CD8-positive, alpha-beta memory T cell (primary cell): ENCODE measurements at places on chromosomes 7 and 10. TPM values are rescaled to one million over a fixed set of nuclear protein-coding genes. Genes with fewer than 3 reads are reported as not detected.

The NODAL gene
- total RNA-seq: not detected

The ZNF365 gene
- total RNA-seq: 0.93 TPM

The BRAT1 gene
- total RNA-seq: 35.0 TPM

The ADRA2A gene
- not detected for total RNA-seq

The ZSCAN25 gene
- total RNA-seq: 27.8 TPM

GRCh38 chr10:132420981-132421846 is 24.2 kb downstream of the PWWP2B start:
- no peak for DNase-seq

DNA sequence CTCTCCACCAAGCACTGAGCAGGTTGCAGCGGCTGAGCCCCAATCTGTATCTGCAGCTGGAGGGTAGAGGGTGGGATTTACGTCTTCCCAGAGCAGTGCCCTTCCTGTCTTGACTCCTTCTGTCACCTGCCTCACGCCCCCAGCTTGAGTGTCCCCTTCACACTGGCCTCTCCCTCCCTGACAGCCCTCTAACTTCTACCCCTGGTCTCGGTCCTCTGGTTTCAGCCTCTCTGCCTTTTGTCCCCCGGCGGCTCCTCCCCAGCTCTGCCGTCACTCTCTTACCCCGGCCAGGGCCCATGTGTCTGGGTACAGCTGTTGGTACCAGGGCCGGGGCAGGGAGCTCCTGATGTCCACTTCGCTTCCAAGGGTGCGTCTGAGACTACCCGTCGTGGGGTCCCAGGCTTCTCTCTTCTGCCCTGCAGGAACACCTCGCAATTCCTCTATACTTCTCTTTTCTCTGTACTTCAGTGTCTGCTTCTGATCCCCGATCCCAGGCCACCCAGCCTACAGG is 654 bp downstream of the MUC3A start:
- DNase-seq: no peak

DNA sequence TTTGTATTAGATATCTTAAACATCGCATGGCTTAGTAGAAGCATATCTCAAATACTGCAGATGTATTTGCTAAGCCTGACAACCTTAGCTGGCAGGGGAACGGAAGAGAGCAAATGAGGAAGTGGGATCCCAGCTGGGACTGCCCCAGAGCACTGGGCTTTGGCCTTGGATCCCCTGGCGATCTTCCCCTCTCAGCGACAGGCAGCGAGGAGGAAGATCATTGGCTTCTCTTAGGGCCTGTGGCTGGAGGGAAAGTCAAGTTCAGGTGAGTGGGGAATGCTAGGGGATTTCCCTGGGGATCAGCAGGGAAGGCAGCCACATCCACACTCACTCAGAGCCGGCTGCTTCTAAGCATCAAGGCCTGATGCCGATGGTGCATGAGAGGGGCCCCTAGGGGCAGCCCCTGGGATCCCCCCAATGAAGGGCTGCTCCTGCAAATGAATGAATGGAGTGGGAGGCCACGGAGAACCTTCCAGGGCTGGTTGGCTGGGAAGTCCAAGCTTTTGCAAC is 42.0 kb downstream of the LYZL2 start:
- DNase-seq: no peak

DNA sequence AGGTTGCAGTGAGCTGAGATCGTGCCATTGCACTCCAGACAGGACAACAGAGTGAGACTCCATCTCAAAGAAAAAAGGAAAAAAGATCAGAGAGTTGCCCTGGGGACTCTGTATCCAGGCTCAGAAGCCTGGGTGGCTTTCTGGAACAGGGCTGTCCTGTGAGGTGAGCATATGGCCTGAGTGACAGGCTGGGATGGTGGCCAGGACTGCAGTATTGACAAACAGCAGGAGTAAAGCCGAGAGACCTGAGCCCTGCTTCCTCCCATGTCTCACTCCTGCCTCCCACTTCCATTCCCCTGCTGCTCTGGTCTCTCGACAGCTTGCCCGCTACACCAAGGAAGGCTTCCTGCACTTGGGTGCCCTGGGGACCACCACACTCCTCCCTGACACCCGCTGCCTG is 578.5 kb downstream of the GALNT17 start:
- no peak for DNase-seq

DNA sequence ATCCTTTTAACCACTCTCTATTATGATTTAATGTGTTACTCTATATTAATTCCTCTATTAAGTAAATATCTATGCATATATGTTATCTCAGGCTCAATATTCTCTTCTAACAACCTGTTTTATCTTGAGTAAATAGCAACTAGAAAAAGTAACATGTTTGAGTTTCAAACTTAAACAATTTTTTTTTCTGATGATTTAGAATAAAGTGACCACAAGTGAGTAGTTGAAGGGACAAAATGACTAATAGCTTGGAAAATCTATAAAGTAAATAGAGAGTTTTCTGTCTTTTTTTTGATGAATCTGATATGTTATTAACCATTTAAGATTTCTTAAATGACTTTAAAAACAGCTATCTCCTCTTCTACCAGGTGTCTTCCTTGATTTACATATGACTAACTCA is 483.8 kb downstream of the TFEC start:
- DNase-seq: no peak

- no peak for DNase-seq
Measured at GRCh38 chr10:43282881-43283280, 16.0 kb upstream of the RASGEF1A start.

GRCh38 chr7:105637755-105638154 is 56.5 kb upstream of the EFCAB10 start:
- no peak for DNase-seq

GRCh38 chr10:16847644-16848043 is 30.4 kb upstream of the RSU1 start:
- no peak for DNase-seq

- no peak for DNase-seq
Measured at GRCh38 chr7:11957956-11958355, 126.0 kb upstream of the THSD7A start.

DNA sequence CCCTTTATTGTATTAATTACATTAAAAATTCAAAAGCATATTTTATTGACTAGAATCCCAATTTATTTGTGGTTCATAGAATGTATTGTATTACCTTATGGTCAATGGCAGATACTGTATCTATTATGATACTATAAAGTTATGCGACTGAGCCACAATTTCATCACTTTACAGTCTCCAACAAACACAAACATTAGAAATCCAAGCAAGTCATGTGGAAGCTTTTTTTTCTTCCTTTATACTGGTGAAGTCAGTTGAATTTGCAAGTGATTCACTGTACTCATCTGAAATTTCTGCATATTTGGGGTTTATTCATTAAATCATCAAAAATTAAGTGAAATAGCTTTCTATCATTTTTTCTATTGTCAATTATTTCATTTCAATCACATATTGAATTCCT is 54.3 kb downstream of the BMPER start:
- no peak for DNase-seq

DNA sequence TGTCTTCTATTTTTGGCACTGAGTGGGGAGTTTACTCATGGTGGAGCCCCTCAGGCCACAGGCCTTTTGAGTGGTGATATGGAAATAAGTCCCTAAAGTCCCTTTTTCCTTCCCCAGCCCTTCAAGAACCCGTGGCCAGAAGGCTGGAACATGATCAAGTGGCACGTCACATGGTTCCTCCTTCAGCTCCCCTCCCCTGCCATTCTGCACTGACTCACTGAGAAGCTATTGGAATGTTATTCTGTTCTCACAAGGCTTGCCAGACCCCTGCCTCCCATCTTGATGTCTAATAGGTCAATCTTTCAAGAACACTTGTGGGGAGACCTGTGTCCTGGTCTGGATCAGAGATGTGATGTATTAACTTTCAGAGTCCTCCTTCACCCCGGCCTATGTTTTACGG is 279.8 kb downstream of the SEC23IP start:
- DNase-seq: no peak

DNA sequence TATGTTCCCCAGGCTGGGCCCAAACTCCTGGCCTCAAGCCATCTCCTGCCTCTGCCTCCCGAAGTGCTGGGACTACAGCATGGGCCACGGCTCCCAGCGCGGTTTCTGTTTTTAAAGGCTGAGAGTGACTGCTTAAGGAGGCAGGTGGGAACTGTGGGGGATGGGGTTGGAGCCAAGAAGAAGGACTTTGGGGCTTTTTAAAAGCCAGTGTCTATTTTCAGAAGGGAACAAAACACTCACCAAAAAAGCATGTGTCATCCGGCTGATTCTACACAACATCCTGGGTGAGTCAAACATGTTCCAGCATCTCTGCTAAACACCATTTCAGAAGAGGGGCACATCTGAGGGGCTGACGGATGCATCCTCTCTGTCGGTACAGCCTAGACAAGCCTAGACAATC is 824.5 kb downstream of the TYW1 start:
- no peak for DNase-seq

DNA sequence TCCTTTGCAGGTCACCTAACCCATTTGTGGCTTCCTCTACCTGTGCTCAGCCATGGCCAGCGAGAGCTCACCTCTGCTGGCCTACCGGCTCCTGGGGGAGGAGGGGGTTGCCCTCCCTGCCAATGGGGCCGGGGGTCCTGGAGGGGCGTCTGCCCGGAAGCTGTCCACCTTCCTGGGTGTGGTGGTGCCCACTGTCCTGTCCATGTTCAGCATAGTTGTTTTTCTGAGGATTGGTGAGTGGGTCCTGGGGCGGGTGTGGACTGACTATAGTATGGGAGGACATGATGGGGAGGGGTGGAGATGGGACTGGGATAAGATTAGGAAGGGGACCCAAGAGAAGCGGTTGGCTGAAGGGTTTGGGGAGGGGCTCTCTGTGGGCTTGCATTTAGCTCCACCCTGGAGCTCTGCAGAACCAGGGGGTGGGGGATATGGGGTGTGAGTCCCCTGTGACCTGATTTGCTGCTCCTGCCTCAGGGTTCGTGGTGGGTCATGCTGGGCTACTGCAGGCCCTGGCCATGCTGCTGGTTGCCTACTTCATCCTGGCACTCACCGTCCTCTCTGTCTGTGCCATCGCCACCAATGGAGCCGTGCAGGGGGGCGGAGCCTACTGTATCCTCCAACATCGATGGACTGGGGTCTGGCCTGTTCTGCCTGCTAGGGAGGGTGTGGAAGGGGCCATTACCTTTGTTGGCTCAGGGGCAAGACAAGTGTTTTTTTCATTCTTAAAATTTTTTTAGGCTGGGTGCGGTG is 1.8 kb downstream of the SLC12A9 start:
- no peak for DNase-seq

- no peak for DNase-seq
Measured at GRCh38 chr10:90746829-90747228, 111.0 kb downstream of the HTR7 start.
